ENCODE measurements at places on chromosomes 11 and 22.

- no peak for DNase-seq
Measured at GRCh38 chr11:33722590-33723234, 13.5 kb downstream of the CD59 start.

- DNase-seq = no peak
Measured at GRCh38 chr11:43989162-43989981, 46.9 kb downstream of the C11orf96 start.

DNA sequence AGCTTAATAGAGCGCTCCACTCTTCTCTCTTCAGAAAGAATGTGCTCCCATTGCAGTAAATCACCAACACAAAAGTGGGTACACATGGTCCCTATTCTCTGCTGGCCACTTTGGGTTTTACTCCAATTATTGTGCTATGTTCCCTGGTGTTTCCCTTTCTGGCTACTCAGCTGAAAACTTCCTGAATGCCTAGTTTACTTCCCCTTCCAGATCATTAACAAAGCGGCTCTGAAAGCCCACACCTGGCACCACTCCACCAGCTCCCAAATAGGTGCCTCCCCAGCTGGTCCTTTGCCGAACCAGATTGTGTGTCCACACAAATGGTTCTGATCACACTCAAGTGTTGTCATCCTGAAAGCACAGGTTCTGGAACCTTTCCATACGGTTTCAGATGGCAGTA is 443.7 kb downstream of the NTM start:
- no peak for DNase-seq

DNA sequence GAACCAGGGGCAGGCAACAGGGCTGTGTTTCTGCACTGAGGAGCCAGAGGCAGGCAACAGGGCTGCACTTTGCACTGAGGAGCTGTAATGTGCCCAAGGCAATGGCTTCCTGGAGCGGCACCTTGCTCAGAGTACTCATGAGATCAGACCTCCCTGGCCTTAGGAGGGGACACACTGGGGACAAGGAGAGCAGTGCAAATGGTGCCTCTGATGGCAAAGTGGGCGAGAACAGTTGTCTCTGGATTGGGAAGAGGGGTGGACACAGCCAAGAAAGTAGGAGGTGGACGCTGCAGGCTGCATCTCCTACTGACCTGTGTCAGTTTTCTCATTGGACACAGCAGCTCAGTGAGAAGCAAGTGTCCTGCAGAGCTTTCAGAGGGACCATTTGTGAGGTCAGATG is 1443.3 kb downstream of the TBC1D22A start:
- no peak for DNase-seq

DNA sequence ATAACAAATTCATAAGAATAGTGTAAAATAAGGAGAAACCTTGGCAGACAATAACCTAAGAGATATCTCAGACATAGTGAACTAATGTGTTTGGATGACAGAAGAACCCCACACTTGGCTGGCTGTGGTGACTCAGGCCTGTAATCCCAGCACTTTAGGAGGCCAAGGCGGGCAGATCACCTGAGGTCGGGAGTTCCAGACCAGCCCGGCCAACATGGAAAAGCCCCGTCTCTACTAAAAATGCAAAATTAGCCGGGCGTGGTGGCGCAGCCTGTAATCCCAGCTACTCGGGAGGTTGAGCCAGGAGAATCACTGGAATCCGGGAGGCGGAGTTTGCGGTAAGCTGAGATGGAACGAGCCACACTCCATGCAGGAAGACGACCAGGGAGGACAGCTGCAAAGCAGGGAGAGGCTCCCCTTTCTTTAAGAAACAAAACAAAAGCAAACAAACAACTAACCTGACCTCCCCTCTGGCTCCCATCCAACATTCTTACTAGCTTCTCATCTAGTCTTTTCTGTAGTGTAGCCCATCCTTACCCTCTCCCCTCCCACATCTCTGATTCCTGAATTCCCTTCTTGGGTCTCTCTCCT is 84.2 kb downstream of the ZNF280B start:
- no peak for DNase-seq

GRCh38 chr11:8870411-8871170 is 40.4 kb upstream of the AKIP1 start:
- no peak for DNase-seq

GRCh38 chr11:86483940-86484794 is 109.5 kb downstream of the CCDC81 start:
- DNase-seq = no peak

DNA sequence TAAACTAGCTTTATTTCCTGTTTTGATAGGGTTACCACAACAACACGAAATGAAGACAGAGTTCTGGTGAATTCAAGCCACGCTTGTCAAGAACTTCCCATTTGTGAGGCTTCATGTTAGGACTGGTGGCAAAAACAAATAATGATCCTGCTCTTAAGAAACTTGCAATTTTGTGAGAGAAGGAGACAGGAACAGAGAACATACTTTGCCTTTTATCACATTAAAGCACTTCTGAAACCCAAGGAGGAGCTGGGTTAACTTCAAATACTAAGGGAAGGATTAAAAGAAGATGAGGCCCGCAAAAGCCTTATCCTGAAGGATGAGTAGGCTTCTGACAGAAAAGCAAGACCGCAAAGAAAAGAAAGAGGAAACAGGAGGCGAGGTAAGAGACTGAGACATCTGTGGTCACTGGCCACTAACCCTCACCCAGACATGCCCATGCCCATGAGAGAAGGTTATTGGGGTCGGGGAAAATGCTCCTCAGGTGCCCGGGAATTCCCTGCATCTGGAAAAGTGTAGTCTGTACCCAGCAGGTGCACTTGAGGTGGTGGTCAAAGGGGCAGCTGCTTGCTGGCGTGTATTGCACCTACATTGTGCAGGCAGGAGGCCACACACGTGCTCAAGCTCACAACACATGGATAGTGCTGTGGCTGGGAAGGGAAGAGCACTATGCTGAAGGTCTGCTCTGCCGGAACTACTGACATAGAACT is 50.5 kb downstream of the MAPK1 start:
- peak; percentile 41 for DNase-seq

- DNase-seq = peak; percentile 82
Measured at GRCh38 chr22:23772649-23773473, at the start of gene MMP11. MMP11 (plus strand) TSS chr22:23772849; CDS start chr22:23772871, 22 bp downstream.

- no peak for DNase-seq
Measured at GRCh38 chr11:61120099-61120705, 17.9 kb downstream of the CD5 start.

DNA sequence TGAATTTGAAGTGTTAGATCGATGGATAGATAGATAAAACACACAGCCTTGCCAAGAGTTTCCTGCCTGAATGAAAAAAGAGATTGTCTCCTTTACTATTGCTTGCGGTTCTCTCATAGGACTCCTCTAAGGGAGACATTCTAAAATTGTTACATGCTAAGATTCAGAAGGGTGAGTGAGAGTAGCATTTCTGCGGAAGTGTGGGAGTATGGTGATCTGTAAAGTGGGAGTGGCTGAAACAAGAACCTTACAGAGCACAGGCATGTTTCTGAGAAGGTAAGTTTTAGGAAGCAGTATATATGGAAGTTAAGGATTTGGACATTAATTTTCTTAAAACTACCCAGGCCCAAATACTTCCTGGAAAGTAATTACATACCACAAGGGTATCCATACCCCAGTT is 139.6 kb downstream of the TRIM44 start:
- DNase-seq = no peak

- no peak for DNase-seq
Measured at GRCh38 chr11:74278721-74279161, 32.7 kb downstream of the P4HA3 start.

GRCh38 chr22:49929211-49929979 is 11.0 kb downstream of the CRELD2 start:
- DNase-seq = peak; percentile 82

DNA sequence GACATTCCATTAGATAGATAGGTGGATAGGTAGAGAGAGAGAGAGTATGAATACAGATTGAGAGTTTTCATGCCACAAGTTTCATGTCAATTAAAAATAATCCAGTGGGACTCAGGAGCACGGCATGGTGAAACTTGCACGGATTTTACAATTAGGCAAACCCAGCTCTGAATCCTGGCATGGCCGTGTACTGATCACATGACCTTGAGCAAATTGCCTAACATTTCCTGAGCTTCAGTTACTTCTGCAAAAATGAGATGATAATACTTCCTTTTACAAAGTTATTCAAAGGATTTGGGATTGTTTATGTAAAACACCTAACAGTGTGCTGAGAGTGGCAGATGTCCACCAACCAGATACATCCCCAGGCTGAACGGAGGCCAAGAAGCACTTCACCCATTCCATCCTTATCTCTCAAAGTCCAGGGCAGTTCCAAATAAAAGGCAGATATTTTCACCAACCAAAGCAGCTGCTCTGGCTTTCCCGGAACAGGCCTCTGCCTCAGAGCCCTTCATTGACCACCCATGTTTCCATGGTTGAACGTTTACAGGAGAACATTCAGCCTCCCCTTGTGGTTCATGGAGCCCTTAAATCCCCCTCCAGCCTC is 17.9 kb downstream of the APLNR start:
- no peak for DNase-seq

- no peak for DNase-seq
Measured at GRCh38 chr11:39804271-39804670, 1655.2 kb downstream of the LRRC4C start.

- DNase-seq = peak; percentile 34
Measured at GRCh38 chr11:65471447-65471891, 27.4 kb upstream of the MALAT1 start.

DNA sequence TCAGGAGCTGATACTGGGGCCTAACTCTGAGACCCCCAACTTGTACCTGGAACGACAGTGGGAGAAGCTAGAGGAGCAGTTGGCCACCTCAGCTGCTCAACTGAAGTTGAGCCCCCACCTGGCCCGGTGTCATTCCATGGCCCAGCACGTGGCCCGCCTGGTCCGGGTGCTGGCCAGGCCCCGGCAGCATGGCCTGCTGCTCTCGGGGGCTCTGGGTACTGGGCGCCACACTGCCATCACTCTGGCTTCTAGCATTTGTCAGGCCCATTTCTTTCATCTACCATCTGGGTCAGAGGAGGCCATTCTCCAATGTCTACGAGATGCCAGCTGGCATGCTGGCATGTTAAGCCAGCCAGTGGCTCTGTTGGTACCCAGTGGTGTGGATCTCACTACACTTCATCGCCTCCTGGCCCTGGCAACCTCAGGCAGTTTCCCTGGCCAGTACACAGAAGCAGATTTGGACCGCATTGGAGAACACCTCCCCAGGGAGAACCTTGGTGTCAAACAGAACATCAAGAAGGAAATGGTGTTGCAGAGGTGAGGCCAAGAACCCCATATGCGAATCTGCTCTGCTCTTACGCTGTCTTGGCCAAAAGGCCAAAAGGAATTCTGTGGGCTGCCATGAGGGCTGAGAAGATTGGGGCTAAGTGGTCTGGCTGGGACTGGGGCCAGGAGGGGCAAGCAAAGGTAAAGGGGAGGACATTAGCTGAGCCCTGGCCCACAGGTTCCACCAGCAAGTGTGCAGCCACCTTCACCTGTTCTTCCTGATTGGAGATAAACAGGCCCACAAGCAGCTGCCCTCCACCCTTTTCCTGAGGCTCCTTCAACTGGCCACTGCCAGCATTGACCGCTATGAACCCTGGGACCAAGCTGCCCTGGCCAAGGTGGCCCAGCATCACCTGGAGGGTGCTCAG is 45.4 kb downstream of the RRP8 start:
- DNase-seq = no peak

GRCh38 chr11:68839054-68839865 is 2.5 kb downstream of the CPT1A start:
- DNase-seq = peak; percentile 98

- DNase-seq = no peak
Measured at GRCh38 chr22:47307822-47308221, 545.4 kb downstream of the TBC1D22A start.

GRCh38 chr11:86671531-86672006 is 847 bp downstream of the ME3 start:
- DNase-seq = peak; percentile 19

GRCh38 chr11:101567071-101567470 is 16.7 kb downstream of the TRPC6 start:
- DNase-seq = no peak

GRCh38 chr11:35470616-35471015 is 51.3 kb upstream of the SLC1A2 start:
- DNase-seq = no peak

- no peak for DNase-seq
Measured at GRCh38 chr11:103378931-103379330, 269.7 kb downstream of the DYNC2H1 start.

DNA sequence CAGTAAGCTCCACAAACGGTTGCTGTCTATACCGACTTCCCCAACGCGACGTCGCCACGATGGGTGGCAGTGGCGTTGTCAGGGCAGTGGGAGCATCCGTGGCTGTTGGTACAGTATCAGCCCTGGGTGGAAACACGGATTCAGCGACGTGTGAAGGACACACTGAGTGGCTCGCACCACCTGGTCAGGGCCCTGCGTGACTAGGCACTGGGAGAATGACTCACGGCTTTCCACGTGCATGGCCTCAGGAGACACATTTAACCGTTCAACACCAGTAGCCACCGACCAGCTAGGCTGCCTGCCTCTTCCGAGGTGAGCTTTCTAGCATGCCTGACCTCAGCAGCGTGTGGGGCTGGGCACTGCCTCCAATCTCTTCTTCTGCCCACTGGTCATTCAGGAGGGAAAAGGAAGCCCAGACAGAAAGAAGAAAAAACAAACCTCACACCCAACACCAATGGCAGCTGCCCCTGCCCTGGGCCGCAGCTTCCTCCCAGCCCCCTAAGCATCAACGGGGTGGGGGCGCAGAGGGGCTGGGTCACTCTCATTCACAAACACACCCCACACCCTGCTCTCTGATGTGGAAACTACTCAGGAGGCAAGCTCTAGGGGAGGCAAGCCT is 59.0 kb downstream of the MYH9 start:
- peak; percentile 53 for DNase-seq

DNA sequence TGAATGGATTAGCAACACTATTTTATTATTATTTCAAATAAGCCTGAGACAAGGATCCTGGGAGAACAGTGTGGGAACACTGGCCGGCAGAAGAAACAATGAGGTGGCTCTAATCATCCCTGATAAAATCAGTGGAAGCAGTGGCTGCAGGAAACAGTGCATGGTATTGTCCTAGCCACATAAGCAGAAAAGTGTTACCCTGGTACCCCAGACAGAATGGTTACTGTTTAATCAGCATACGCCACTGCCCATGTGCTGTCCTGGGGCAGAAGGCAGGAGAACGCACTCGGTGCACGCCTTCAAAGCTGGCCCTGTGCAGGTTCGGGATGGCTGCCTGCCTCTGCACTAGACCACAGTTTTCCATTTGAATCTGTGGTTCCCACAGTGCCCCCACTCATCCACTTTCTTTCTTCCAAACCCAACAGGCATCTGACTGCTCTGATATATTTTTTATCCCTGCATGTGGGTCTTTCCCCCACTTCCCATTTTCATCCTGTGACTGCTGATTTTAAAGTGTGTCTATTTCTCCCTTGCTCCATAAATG is 25.7 kb downstream of the OPCML start:
- no peak for DNase-seq

All from CD4-positive, alpha-beta T cell treated with Interleukin-6 for 4 hours (primary cell).